ENCODE measurements at places on chromosomes 4 and X. TPM values are rescaled to one million over a fixed set of nuclear protein-coding genes. Genes with fewer than 3 reads are reported as not detected.

Gene ADH7
- total RNA-seq = not detected

Gene VCX3A
- total RNA-seq = not detected

Gene ATP1B4
- total RNA-seq = not detected

Gene RHOXF2B
- total RNA-seq = not detected

Gene TMEM31
- total RNA-seq = not detected

Gene MYOZ2
- 0.29 TPM for total RNA-seq

Gene MBNL3
- 14.6 TPM for total RNA-seq

Gene NUP54
- 33.9 TPM for total RNA-seq

Gene VCX
- not detected for total RNA-seq

Gene PDE5A
- 8.3 TPM for total RNA-seq

- DNase-seq = no peak
Observed at GRCh38 chr4:4491396-4491893, 50.4 kb downstream of the STX18 start.

DNA sequence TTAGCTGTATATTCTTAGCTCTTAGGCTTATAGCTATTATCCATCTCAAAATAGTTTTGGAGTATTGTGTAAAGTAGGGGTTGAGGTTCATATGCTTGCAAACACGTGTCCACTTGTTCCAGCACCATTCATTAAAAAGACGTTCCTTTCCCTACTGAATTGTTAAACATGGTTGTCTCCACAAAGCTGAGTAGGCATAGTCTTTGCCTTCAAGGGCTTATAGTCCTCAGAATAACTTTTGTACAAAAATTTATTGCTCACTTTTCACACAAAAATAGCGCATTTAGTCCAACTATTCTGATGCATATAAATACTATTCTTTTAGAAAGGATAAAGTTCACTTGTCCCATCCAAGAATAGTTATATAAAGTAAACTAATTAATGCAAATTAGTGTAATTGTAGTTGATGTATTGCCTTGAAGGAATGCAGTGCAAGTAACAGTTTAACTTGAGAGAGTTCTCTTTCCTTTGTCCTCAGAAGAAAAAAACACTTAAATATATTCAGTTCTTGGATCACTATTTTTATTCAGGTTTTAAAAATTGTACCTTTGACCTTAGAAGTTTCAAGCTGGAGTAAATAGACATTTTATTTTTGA is 14.1 kb downstream of the LRIT3 start:
- DNase-seq = no peak

GRCh38 chr4:124883632-124884031 is 171.1 kb upstream of the ANKRD50 start:
- no peak for DNase-seq

DNA sequence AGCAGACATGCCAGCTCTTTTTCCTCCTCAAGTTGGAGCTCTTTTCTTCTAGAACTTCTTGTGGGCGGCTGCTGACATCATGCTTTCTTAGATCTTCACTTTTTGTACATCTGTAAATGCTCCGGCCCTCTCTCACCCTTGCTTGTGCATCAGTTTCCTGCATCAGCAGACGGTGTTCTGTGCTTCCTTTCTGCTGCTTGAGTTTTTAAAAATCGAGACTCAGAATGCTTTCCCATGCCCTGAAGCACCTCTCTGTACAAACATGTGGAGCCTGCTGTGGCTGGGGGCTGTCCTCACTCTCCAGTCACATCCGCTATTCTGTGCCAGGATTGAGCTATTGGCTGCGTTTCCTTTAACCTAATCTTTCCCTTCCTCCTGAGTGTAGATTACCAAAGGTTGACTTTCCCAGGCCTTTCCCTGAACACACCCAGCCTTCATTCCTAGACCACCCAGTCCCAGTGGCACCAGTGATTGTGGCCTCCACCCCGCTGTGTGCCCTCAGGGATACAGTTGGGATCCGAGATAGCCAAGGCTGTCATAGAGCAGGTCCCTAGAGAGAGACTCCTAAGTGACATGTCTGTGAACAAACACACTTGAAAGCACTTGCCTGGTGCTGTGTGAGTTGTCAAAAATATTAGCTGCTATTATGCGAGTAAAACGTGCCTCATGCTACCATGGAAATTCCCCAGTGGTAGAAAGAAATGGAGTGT is 41.9 kb downstream of the TNIP2 start:
- DNase-seq = peak; percentile 73

DNA sequence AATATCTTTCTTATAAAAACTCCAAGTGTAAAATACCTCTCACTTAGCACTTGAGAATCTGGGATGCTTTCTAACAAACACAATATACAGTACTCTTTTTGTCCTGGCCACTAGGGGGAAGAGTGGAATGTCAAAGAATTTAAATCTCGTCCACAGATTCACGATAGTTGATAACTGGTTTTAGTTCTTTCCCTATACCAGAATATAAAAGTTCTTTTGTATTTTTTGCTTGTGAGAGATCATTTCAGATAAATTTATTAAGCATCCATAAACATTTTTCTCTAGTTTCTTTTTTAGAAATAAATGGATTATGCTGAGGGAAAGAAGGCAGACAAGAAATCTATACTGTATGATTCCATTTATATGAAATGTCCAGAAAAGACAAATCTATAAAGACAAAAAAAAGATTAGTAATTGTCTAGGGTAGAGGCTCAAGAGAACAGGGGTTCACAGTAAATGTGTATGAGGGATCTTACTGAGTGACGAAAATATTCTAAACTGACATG is 50.4 kb downstream of the MGARP start:
- DNase-seq = no peak

GRCh38 chrX:44451056-44451455 is 91.6 kb downstream of the FUNDC1 start:
- no peak for DNase-seq

- no peak for DNase-seq
Observed at GRCh38 chr4:153684971-153685371, 891 bp downstream of the TLR2 start.

DNA sequence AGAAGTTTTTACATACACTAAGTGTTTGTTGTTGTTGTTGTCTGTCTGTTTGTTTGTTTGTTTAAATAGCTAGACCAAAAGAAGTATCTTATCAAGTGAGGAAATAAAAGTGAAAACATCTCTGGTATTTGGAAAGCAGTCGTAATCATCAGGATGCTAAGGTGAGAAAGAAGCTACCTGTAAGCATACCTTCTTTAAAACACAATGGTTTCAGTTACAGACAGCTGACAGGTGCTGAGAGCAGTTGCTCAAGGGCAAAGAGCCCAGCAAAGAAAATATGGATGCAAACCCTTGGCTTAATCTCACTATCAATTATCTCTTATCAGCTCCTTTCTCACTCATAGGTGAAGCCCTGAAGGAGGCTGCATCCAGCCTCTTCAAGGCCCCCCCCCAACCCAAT is 42.8 kb upstream of the FBXW7 start:
- no peak for DNase-seq

DNA sequence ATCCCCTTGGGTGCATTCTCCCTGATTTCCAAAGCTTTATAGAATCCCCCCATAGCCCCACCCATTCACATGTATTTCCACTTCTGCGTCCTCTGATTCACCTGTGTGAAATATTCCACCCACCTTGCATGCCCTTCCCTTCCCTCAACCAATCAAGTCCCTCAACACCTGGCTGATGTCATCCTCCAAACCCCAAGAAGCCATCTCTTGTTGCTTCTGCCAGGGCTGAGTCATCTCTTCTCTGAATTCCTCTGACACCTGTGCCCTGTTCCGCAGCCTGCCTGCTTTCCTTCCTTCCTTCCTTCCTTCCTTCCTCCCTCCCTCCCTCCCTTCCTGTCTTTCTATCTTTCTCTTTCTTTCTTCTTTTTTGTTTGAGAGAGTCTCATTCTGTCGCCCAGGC is 9.9 kb downstream of the CRMP1 start:
- no peak for DNase-seq

- DNase-seq = no peak
Observed at GRCh38 chrX:106906361-106906760, 3.2 kb upstream of the RIPPLY1 start.

- no peak for DNase-seq
Observed at GRCh38 chr4:146222313-146222712, 8.0 kb downstream of the REELD1 start.

DNA sequence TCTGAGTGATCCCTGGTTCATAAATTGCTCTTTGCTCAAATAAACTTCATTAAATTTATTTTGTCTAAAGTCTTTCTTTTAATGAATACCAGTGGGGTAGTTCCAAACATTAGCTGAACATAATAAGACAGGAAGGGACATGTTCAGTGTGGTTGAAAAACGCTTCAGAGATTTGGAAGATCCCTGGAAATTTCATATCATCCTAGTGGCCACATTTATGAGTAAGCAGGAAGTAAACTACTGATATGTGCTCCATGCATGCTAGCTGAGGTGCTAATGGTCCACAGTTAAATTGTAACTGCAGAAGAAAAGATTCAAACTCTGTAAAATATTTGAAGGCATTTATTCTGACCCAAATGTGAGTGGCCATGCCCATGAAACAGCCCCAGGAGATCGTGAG is 1328.7 kb downstream of the ADGRL3 start:
- no peak for DNase-seq

DNA sequence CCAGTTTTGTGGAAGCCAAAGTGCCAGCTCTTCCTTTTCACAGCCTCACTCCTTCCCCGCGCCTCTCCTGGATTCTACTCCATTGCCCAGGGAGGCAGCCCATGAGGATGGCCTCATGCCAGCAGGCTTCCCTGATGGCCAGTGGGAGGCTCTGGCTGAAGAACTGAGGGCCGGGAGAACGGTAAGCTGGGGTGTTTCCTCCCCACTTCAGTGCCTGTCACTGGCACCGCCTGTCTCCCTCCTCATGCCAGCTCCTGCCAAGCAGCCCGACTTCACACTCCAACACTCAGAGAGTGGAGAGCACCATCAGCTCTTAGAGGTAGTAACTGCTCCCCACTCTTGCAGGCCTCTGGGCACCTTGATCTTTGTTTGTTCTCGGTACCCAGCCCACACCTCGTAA is 46.9 kb upstream of the STIM2 start:
- DNase-seq = no peak

- no peak for DNase-seq
Observed at GRCh38 chr4:68359508-68359907, 9.6 kb upstream of the YTHDC1 start.

DNA sequence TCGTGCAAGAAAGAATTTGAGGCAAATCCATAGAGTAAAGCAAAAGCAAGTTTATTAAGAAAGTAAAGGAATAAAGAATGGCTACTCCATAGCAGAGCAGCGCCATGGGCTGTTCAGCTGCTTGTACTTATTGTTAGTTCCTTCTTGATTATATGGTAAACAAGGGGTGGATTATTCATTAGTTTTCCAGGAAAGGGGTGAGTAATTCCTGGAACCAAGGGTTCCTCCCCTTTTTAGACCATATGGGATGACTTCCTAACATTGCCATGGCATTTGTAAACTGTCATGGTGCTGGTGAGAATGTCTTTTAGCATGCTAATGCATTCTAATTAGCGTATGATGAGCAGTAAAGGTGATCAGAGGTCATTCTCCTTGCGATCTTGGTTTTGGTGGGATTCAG is 23.5 kb upstream of the CEP135 start:
- DNase-seq = no peak

- DNase-seq = no peak
Observed at GRCh38 chr4:183721207-183722081, 62.4 kb downstream of the TRAPPC11 start.
